ENCODE measurements at places on chromosomes 11 and 22.
A peak's percentile ranks its signal among the peaks of the same experiment; 100 is the strongest.

DNA sequence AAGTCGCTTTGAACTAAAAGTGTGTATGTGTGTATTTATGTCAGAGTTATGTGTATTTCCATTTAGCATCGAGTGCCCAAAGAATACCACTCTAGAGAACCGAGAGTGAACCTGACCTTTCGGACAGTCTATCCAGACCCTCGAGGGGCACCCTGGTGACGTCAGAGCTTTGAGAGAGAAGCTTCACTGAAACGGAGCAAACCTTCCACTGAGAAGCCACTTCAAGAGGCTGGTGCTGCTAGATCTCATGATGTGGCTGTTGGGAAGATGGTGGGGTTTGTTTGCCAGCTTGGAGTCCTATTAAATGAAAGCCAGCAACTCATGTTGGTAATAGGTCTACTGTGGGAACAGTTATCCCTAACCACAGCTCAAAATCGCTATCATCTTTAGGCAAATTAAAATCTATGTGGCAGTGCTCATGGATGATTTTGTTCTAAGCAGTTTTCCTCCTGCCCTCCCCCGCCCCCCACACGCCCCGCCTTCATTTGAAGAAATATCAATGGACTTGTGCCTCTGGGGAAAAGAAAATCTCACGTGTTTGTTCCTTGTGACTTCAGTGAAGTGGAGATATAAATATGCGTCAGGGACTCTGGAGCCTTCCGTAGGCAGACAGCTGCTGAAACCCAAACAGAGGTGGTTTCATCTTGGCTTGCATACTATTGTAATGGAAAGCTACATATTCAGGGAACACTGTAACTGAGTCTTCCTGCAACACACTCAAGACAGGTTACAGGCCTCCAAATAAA lies 22.4 kb upstream of the C11orf96 start:
- DNase-seq: no peak

DNA sequence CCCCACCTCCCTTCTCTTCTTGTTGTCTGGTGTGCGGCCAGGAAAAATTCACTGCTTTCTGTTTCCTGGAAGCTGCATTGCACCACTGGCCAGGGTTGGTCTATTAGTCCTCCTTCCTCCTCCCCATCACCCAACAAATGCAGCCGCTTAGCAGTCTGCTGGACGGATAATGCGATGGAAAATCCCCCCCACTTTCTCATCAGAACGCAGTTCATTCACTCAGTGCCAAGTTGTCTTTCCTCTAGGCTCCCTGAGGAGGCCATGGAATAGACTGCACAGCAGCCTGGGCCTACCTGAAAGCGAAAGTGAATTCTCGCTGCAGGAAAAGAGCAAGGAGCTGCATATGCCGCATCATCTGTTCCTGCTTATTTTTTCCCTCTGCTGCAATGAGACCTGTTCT lies 513.6 kb downstream of the METTL15 start:
- peak; percentile 73 for DNase-seq

DNA sequence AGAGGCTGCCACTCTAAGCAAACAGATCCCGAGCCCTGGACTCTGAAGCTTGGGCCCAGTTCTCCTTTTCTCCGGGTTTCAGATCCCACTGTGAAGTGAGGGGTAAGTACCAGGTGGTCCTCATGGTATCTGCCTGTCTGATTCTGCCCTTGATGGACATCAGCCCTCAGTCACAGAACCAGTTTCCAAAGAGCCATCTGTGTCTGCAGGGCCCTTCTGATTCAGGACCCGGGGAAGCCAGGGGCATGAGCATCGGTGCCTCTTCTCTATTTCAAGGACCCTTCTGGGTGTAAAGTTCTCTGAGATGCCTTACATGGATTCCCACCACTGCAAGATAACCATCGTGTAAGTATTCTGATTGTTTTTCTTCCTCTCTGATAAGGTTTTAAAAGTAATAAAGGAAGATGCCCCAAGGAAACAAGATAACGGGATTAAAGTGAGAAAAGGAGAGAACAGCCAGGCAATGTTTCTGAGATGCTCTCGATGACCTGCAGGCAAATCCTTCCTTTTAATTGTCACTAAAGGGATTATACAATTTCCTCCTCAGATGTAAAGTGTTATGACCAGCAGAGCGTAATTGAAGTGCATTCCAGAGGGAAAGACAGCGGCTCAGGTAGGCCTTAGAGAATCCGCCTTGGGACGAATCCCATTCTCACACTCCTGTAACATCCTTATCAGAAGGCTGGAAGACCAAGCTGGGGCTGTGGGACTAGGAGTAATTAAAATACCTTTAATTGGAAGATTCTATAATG lies 924.3 kb downstream of the TBC1D22A start:
- no peak for DNase-seq

- DNase-seq: peak; percentile 44
Measured at GRCh38 chr11:122721964-122722266, 66.4 kb downstream of the UBASH3B start.

DNA sequence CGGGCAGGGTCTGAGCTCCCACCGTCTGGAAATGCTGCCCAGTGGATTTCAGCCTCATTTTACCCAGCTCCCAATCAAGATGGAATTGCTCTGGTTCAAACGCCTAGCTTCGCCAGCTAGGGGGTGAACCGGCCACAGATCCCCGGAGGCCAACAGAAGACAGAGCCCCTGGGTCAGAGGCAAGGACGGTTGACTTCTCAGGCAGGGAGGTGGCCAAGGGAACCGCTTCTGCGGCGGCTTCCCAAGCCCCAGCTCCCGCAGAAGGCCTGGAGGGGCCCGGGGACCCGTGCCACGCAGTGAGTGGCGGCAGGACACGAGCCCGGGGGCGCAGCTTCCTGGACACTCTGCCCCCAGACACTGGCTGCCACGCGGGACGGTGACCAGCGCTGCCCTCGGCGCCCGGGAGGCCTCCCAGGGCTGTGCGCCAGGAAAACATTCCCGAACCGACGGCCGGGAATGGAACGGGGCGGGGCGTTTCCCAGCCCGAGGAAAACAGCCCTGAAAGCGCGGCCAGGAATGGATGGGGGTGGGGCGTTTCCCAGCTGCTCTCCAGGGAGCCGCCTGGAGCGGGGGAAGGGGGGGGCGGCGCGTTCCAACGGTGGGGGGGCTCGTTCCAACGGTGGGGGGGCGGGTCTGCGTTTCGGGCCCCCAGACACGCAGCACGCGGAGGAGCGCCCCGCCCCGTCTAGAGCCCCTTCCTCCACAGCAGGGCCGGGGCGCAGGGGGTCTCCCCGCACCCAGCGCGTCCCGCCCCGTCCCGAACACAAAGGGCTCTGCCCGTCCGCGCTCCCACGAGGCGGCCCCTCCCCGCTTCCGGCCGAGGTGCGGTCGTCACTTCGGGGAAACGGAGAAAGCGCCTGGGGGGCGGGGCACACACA lies 13.5 kb upstream of the B4GALNT4 start:
- peak; percentile 89 for DNase-seq
